ENCODE measurements at places on chromosomes 13 and 19.

- peak; percentile 13 for DNase-seq
These were observed 68.2 kb downstream of the ESD start for GRCh38 chr13:46728777-46729176.

DNA sequence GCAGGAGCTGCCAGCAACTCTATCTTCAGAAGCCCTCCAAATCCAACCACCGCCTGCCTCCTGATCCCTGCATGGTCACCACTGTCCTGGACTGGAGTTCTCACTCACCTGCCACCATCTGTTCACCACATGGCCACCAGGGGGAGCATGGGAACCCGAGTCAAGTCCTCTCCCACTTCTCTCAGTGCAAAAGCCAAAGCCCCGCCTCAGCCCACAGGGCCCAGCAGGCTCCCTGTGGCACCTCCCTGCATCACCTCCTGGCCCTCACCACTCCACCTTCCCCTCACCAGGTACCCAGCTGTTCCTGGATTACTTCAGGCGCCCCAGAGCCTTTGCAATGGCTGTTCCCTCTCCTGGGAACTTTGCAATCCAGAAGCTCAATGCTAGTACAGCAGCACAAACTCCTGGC lies 5.3 kb downstream of the DHPS start:
- DNase-seq = peak; percentile 84

- DNase-seq = no peak
These were observed 21.7 kb upstream of the MAB21L1 start for GRCh38 chr13:35498231-35498630.

DNA sequence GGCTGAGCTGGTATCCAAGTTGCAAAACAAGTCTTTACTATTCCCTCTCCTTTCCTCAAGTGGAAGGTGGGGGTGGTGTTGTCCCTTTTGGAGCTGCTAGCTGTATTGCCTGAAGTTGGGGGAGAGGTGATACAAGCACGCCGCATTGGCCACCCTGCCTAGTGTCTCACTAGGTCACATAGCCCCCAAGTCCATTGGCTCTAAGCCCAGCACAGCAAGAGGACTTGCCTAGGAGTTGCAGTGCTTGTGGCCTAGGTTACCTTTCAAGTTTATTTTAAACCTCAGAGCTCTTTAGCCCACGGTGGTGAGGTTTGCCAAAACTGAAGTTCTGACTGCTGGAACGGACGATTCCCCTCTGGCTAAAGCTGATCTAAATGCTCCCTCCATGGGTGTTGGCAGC lies 5.3 kb upstream of the DNAJC3 start:
- no peak for DNase-seq
